NCI-H524 treated with DMSO at 0.1 percent for 48 hours (cell line): ENCODE measurements at places on chromosomes 4 and X.

DNA sequence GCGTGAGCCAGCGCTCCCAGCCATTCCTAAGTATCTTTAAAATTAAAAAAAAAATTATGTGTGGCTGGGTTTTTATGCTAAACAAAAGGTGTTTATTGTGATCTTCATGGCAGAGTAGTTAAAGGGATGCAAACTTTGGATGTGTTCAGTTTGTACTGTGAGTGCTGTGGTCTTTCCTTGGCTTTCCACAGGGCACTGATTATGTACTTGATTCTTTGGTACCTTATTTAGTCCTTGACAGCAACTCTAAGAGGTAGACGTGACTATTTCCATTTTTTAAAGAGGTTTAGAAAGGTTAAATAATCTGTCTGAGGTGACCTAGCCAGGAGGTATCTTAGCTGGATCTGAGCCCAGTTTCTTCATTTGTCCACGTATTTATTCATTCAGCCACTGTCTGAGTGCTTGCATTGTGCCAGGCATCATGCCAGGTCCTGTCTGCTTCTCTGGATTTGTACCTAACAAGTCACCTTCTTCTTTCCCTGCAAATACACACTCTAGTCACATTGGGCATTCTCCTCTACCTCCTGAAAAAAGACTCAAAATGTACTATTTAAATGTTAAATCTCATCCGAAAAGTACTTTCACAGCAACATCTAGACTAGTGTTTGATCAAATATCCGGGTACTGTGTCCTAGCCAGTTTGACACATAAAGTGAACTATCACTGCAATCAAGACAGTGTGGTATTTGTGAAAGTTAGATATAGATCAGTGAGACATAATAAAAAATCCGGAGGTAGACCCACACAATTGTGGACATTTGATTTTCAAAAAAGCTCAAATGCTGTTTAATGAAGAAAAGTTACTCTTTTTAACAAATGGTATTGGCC lies 31.5 kb downstream of the WWC2 start:
- DNase-seq, result no peak

- peak; percentile 47 for DNase-seq
Observed at GRCh38 chr4:40840985-40841571, 91.3 kb downstream of the NSUN7 start.

- no peak for DNase-seq
Observed at GRCh38 chr4:10106421-10107039, 10.1 kb downstream of the WDR1 start.

DNA sequence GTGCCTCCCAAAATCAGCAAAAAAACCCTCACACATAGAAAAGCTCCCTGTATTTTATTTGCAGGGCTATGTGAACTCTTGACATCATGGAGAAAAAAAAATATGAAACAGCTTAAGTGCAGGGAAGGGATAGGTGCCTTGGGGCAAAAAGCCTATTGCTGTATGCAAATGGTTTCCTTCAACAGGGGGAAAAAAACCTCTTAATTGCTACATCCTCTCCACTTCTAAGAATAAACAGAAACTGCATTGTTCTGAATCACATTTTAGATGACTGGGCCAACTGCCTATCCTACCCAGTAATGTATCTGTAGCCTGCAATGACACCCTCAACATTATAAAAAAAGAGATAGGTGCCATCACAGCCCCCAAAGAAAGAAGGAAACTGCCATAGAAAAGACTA lies 229.4 kb upstream of the GALNTL6 start:
- DNase-seq, result no peak

DNA sequence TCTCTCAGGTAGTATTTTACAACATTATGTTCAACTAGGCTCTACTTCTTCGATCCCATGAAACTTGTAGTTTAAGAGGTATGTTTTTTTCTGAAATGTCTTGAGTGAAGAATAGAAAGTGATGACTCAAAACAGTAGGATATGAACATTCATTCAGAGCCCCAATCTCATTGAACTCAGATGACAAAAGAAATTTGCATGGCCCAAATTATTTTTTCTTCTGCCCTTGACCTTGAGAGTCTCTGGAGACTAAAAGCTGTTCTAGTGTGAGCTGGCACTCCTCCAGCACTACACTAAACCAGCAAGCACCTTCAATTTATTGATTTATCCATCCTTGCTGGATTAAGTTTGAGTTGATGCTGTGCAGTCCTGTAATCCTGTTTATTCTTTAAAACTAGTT lies 4.0 kb downstream of the DCLK2 start:
- DNase-seq, result no peak

GRCh38 chrX:576904-577560 lies 53.6 kb upstream of the SHOX start:
- DNase-seq, result no peak

GRCh38 chr4:185183622-185184281 lies 20.0 kb downstream of the CFAP97 start:
- DNase-seq, result no peak
